ENCODE measurements at places on chromosomes 6 and 20.

DNA sequence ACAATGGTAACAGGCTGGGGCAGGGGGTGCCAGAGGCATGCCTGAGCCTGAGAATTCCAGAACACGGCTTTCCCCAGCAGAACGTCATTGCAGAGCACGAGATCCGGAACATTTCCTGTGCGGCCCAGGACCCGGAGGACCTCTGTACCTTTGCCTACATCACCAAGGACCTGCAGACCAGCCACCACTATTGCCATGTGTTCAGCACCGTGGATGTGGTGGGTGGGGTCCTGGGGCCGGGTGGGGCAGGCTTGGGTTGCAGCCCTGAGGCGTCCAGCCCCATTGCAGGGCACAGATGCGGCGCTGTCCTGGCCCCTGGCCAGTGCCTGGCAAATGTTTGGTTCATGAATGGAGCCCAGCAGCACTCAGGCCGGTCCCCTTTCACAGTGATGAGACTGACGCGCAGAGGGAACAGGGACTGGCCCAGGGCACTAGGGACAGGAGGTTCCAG, 57.1 kb downstream of the TCP11 start:
- DNase-seq, result no peak

DNA sequence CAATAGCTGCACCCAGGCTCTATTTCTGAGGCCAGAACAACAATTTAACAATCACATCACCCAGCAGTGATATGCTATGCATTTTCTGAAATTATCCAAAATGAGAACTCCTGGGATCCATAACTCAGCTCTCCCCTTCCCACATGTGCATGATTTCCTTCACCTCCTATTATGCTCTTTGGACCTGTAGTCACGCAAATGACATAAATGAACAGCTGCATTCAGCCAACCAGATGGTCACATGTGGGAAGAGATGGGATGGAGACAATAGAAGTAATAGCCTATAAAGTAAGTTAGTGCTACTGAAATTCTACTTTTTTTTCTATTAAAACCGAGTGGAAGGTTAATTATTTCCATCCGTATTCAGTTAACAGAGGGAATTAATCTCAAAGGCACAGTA, 662.1 kb upstream of the ID4 start:
- DNase-seq, result no peak

DNA sequence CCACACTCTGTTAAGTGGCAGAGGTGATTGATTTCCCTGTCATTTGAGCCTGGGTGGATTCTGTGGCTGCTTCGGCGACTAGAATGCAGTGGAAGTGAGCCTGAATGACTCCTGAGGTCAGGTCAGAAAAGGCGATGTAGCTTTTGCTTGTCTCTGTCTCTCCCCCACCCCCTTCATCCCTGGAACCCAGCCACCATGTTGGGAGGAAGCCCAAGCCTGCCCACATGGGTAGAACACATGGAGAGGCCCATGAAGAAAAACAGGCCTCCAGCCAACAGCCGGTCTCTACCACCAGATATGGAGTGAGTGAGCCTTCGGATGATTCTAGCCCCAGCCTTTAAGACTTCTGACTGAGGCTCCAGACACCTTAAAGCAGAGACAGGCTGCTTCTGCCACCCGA, 181.0 kb downstream of the TFAP2C start:
- no peak for DNase-seq

- DNase-seq, result no peak
Observed at GRCh38 chr6:128518434-128519131, 1.8 kb downstream of the PTPRK start.
